Suprapubic skin (tissue), 4 donors: ENCODE measurements at places on chromosomes 5 and 9.

- no peak for DNase-seq
These were observed 176.3 kb downstream of the TMEM161B start for GRCh38 chr5:88092358-88092757.

- DNase-seq, result no peak
These were observed 235.6 kb upstream of the RPS23 start for GRCh38 chr5:82513738-82514137.

DNA sequence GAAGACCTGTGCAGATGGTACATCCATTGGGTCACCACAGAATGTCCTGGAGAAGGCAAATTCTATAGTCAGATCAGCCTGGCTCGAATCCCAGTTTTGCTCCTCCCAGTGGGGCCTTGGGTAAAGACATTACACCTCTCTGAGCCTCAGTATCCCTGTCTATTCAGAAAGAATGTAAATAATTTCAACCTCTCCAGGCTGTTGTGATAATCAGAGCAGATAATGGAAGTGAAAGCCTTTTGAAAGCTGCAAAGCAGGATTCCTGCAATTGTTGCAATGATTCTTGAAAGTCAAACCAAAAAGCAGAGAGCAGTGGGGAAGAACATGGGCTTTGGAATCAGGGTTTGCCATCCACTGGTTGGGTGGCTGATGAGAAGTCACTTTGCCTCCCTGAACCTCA, 63.2 kb downstream of the LHX2 start:
- no peak for DNase-seq

GRCh38 chr9:88106492-88106891, 31.8 kb downstream of the SPATA31C2 start:
- DNase-seq, result no peak

DNA sequence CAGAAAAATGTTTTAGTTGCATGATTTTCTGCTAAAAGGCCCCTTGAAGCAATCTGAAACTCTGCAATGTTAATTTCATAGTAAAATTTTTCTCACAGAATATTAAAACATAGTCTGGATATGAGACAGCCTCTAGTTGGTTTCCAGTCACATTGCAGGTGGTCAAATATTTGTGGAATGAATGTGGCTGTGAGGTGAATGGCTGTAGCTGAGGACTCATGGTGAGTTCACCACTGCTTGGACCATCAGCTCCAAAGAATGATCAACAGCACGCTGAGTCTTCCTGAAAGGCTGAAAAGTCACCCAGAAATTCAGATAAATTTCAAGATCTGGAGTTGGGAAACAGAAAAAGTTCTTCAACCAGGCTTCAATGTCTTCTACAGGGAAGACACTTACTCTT, 79.8 kb downstream of the MAT2B start:
- DNase-seq, result no peak

GRCh38 chr9:134555094-134555650, 86.4 kb upstream of the COL5A1 start:
- DNase-seq, result no peak

DNA sequence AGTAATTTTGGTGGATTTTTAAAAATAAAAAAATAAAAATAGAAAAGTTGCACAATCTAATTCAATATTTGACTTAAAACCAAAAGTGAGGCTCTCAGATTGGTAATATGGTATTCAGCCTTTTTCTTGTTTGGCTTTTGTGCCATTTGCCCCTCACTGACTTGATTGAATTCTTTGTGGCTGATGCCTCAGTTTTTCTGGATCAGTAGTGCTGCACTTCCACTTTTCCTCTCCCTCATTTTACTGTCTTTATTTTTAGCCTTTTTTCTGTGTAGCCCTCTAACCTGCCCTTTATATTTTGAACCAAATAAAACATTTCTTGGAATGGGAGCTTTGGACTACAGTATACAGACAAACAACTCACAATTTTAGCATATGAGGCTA, 3.8 kb upstream of the MSMP start:
- no peak for DNase-seq

DNA sequence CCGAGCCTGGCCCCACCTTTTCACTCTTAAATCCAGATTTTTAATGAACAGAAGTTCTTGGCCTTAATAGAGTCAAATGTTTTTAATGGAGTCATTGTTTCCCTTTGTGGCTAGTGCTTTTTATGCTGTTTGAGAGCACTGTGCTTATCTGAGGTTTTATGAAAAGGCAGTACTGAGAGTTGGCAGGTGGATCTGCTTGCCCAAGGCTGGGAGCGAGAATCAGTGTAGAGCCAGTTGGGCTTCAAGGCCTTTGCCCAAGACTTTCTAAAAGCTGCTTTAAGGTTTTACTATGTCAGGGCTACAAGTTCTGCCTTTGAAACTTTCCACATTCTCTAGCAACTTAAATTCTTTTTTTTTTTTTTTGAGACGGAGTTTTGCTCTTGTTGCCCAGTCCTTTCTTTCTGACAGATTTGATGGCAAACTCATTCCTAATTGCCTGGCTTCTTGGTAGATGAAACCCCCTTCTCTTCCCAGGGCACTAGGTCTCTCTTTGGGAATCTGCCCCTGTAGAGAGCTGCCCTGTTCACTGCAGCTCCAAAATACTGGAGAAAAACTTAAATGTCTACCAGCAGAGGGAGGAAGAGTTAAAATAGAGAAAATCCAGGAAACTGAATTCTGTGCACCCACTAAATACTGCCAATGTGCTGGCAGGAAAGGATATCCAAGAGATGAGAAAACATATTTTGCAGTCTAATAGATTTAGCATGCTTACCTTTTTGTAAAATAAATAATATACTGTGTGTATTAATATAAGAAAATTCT, 36.9 kb upstream of the CDK20 start:
- DNase-seq, result no peak

- DNase-seq, result peak; percentile 70
These were observed 55.9 kb downstream of the AHRR start for GRCh38 chr5:377326-377981.

GRCh38 chr5:65026816-65027548, 258.3 kb downstream of the CWC27 start:
- DNase-seq, result no peak

GRCh38 chr9:10045598-10045997, 567.2 kb downstream of the PTPRD start:
- DNase-seq, result no peak

DNA sequence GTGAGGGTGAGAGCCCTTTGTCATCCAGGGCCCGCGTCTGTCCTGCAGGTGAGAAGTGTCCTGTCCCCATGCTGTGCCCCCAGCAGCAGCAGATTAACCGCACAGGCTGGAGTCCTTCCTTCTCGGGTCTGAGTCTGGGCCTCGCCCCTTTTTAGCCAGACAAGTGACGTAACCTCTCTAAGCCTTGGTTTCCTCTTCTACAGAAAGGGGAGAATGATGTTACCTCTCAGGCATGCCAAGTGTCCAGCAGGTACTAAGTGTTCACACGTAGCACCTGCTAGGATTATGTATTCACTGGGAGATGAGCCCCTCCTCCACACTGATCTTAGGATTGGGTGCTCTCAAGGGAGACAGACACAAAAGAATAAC, 6.9 kb downstream of the NEURL1B start:
- DNase-seq, result no peak

GRCh38 chr9:133347515-133347984, 381 bp downstream of the MED22 start:
- no peak for DNase-seq

DNA sequence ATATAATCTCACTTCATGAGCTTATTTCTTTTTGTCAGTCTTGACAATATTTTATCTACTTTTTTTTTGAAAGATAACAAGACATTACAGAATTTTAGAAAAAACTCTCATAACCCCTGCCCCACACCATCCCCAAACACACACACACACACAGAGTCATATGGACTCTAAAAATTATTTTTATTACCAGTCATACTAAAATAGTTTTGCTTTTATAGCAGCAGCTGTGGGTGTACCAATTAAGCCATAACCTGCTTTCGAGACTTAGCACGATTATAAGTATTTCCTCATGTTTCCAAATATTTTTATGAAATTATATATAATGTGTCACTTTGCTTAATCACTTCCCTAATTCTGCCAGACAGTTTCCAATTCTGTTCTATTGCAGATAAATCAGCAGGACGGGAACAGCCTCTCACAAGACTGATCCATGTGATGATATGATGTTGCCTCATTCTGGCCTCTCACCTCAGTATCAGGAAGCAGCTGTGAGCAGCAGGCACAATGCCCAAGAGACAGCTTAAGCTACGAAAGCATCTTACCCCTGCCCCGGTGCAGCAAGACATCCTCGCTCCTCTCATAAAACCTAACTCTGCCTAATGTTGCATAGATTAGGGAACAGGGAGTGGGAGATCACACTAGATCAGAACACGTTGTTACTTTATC, 7.0 kb downstream of the PDCL start:
- DNase-seq, result peak; percentile 78

GRCh38 chr5:176542596-176543427, 5.6 kb upstream of the RNF44 start:
- DNase-seq, result no peak

DNA sequence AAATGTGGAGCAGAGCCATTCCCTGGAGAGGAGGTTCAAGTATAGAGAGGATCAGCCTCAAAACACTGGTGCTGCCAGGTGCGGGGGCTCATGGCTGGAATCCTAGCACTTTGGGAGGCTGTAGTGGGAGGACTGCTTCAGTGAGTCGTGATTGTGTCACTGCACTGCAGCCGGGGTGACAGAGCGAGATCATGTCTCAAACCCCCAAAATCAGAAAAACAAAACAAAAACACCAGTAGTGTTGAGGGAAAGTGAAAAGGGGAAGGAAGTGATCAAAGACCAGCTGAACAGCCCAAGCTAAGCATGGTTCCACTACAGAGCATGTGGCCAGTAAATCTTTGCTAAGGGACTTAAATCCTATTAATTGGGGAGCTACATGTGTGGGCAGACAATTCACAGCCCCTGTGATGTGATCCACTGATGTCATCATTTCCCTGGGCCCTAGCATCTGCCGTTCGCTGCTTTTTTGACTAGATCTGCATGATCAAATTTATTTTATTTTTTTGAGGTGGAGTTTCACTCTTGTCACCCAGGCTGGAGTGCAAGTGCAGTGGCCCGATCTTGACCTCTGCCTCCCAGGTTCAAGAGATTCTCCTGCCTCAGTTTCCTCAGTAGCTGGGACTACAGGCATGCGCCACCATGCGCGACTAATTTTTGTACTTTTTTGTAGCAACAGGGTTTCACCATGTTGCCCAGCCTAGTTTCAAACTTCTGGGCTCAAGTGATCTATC, 2.7 kb upstream of the PCBD2 start:
- DNase-seq, result no peak

DNA sequence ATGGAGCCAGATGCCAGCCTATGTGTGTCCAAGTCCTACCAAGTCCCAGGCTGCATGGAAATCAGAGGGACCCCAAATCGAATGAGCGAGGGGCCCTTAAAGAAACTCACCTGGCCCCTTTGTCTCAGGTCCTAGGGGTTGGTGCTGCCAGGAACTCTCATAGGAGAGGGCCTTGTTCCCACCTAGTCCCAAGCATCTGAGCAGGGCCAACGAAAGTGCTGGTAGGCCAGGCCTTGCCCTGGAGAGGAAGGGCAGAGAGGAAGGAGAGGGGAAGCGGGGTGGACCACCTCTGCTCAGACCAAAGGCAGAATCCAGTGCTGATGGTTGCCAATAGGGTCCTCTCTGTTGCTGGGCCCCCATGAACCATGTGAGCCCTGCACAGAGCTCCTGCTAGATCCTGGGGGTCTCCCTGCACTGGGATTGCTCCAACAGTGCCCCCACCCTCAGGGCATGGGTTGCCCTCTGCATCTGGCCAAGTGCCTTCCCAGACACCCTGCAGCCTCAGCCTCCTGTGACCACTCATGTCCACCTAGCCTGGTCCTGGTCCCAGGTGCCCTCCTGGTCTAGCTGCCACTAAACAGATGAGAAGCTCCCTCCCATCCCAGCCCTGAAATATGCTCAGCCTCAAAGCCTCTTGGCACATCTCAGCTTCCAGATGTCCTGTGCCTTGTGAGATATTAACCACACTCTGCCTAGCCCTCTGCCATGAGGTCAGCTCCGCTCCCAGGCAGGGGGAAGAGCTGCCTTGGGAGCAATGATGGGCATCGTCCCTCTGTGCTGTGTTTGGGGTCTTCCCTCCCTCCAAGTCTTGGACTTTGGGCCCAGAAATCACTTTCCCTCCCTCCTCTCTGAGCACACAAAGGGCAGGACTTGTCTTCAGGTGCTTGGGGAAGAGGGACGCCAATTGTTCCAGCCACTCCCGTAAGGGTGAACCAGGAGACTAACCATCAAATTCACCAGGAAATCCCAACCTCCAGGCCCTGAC, 109.6 kb downstream of the ADAMTS2 start:
- DNase-seq, result peak; percentile 59

DNA sequence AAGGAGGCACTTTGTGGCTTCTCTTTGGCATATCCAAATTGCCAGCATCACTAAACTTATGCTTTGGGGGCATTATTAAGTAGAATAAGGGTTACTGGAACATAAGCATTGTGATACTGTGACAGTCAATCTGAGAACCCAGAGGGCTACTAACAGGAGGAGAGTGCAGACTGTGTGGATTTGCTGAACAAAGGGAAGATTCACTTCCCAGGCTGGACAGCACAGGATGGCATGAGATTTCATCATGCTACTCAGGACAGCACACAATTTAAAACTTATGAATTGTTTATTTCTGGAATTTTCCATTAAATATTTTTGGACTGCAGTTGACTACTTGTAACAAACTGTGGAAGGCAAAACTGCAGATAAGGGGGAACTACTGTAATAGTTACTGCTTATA, 212.5 kb downstream of the TMC1 start:
- no peak for DNase-seq

- DNase-seq, result no peak
These were observed 1039.9 kb downstream of the TLE1 start for GRCh38 chr9:80649496-80649895.

GRCh38 chr9:3367185-3367584, 158.6 kb downstream of the RFX3 start:
- DNase-seq, result no peak

GRCh38 chr9:2018764-2019558, 3.8 kb downstream of the SMARCA2 start:
- no peak for DNase-seq

- no peak for DNase-seq
These were observed 1.1 kb downstream of the ATPSCKMT start for GRCh38 chr5:10248378-10249260.

- peak; percentile 79 for DNase-seq
These were observed 67.1 kb upstream of the UNC5A start for GRCh38 chr5:176743136-176743861.

- no peak for DNase-seq
These were observed 61.8 kb downstream of the PTBP3 start for GRCh38 chr9:112271466-112272098.

GRCh38 chr9:134630393-134630790, 11.2 kb upstream of the COL5A1 start:
- DNase-seq, result peak; percentile 32
